NB4 (cell line): ENCODE measurements at places on chromosomes 4 and X.
A peak's percentile ranks its signal among the peaks of the same experiment; 100 is the strongest.

GRCh38 chr4:38871593-38871992, 4.0 kb downstream of the FAM114A1 start:
- DNase-seq = no peak

- peak; percentile 35 for DNase-seq
Measured at GRCh38 chr4:158172261-158173258, at the start of gene GASK1B. Gene GASK1B (minus strand): TSS chr4:158173025. CDS start chr4:158171375, 1,650 bp downstream.

DNA sequence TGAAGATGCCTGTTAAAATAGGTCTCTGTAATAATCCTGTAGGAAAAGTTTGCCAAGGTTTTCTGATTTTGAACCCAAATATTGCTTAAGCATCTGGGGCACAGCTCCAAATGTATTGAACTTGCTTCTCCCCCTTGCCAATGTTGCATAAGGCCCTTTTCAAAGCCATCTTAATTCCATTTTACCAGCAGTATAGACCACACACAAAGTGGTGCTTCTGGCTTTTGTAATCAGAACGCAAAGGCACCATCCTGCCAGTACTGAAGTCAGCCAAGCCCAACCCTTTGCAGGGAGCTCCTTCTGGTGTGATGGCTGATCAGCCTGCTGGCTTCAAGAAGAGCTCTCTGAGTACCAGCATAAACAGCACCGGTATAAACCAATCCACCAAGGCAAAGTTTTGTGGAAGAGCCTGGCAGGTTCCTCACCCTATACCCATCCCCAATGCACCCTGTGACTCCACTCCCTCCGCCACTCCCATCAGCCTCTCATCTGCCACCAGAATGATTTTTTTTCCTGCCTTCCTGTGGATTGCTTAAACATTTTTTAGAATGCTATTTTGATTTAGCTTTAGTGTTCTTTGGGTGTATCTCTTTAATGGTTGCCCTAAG, 39.2 kb upstream of the USP9X start:
- no peak for DNase-seq

DNA sequence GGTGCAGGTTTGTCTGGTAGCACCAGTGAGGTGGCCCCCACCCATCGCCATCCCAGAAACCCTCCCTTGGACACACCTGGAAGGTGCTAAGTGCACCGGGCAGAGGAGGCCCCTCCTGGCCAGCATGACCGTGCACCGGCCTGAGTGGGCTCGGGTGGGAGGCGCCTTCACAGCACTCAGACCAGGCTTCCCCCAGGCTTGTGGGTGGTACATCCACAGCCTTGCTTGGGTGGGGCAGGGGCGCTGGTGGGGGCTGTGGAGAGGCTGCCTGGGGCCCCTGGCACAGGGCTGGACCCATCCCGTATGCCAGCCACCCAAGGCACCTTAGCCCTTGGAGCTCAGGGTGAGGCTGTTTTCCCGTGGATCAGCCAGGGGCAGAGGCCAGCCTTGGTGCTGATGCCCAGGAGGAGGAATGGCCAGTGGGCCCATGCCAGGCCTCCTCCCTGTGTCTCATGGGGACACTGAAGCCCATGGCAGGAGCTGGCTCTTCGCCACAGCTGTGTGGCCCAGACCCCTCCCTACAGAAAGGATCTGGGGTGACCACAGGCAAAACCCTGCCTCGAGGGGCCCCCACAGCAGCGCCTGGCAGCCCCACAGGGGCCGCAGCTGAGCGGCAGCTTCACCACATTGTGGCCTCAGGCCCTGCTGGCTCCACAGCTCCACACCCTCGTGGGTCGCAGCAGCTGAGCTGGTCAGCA, 21.4 kb downstream of the NKX1-1 start:
- DNase-seq = no peak

- DNase-seq = no peak
Measured at GRCh38 chr4:169234137-169234855, 36.5 kb downstream of the SH3RF1 start.

GRCh38 chrX:154096140-154097002, 1.1 kb downstream of the MECP2 start:
- DNase-seq = peak; percentile 31

DNA sequence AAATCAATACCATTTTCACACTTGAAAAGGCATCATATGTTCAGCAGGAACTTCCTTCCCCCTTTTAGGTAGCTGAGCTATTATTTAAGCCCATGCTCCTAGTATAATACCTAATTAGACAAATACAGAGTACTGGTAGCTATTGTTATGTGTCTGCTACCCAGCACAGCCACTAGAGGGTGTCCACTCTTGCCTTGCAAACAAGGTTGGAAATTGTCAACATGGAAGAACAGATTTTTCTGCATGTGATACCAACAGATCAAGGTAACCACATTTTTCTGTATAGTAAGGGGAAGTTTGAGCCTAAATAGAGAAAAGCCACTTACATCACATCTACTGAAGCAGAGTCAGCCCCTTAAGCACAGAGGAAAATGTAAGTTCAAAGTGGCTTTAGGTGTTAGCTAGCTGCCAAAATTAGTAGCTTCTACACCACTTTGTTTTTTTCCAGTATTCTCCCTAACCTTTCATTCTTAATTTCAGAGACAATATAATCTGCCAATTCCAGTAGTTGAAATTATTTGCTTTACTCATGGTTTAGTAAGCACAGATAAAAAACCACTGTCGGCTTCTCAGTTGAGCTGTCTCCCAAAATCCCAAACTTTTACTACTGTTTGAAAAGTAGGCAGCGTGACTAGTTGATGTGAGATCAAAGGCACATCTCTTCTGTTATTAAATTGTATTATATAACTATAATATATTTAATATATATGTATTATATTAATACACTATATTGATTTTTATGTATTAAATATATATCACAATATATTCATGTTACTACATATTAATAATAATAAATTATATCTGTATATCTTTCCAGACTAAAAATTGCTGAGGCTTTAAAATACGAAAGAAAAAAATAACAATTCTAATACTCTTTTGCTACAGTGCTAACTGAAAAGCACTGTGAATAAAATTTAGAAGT, 38.2 kb downstream of the EDNRA start:
- DNase-seq = peak; percentile 62

GRCh38 chr4:153156263-153156662, 48.0 kb upstream of the TRIM2 start:
- peak; percentile 80 for DNase-seq

- DNase-seq = no peak
Measured at GRCh38 chrX:18871970-18872369, 111.9 kb downstream of the PHKA2 start.

DNA sequence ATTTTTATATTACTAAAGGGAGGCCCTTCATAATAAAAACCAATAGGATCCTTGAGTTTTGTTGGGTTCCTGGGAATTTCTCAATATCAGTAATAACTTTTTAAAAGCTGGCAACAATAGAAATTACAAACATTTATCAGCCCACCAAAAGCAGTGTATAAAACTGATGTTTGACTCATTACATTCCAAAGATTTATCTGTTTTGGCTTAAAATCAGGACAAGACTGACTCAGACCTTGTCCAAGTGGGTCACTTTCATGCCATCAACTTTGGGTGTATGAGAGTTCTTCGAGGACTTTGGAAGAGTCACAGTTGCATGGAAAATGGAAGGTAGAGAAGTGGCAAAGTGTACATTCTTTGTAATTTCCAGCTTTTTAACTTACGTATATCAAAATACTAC, 102.8 kb downstream of the FRMPD4 start:
- DNase-seq = no peak

DNA sequence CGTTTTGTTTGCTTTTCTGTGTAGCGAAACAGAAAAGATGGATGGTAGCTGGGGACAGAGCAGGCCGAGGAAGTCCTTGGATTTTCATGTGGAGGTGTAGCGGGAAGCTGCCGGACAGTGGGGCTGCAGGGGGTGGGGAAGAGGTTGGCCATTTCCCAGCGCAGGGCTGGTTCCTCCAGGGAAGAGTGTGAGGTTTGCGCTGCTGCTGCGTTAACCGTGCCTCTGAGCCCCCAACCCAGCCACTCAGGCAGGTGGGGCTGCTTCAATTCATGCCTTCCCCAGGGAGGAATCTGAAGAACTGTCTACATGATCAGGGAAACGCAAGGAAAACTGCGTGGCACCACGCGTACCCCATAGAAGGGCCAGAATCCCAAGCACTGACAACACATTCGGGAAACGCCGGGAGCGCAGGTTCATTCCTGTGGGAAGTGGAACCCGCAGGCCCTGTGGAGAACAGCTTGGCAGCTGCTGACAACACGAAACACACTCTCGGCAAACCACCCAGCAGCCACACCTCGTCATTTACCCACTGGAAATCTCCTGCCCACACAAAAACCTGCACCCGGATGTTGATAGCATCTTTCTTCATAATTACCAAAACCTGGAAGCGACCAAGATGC, 57.7 kb downstream of the PCGF3 start:
- DNase-seq = no peak

DNA sequence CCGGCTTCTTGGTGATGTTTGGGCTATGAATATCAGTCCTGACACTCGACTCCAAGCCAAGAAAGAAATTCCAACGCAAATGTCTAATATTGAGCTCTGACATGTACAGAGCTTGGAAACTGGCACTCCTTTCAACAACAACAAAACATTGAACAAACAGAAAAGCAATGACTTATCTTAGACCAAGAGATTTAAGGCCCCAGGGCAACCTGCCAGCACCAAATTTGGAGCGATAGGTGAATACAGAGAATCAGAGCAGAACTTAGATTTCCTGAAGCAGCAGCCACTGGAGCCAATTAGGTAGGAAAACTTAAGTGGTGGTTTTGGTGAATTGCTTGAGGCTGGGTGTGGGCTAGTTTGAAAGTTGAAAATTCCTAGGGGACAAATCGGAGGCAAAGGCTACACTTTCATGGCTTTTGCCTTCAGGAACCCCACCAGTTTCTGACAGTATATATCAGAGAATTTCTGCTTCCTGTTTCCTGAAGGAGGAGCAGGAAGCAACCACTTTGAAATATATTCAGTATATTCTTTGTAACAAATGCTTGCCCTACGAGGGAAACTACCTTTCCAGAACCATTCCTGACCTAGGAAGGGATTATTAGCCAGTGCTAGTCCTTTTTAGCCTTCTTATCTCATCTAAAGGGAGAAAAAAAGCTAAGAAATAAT, 10.1 kb upstream of the FMR1 start:
- DNase-seq = no peak

GRCh38 chrX:10714531-10714930, 94.1 kb upstream of the MID1 start:
- DNase-seq = no peak

DNA sequence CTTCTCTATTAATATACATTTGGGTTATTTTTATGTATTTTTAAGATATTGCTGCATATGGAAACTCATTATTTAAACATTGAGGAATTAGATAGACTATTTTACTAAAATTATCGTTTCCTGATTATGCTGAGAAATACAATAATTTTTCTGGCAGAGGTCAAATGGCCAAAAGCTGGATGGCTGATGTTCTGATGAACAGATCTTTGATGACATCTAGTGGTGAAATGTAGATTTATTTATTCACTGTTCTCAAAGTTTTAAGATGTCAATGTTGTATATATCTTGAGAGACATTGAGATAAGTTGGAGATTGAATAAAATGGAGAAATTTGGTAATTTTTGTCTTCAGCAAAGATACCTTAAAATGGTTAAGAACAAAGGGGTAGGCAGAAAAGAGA, 96.2 kb downstream of the UGT8 start:
- peak; percentile 46 for DNase-seq

DNA sequence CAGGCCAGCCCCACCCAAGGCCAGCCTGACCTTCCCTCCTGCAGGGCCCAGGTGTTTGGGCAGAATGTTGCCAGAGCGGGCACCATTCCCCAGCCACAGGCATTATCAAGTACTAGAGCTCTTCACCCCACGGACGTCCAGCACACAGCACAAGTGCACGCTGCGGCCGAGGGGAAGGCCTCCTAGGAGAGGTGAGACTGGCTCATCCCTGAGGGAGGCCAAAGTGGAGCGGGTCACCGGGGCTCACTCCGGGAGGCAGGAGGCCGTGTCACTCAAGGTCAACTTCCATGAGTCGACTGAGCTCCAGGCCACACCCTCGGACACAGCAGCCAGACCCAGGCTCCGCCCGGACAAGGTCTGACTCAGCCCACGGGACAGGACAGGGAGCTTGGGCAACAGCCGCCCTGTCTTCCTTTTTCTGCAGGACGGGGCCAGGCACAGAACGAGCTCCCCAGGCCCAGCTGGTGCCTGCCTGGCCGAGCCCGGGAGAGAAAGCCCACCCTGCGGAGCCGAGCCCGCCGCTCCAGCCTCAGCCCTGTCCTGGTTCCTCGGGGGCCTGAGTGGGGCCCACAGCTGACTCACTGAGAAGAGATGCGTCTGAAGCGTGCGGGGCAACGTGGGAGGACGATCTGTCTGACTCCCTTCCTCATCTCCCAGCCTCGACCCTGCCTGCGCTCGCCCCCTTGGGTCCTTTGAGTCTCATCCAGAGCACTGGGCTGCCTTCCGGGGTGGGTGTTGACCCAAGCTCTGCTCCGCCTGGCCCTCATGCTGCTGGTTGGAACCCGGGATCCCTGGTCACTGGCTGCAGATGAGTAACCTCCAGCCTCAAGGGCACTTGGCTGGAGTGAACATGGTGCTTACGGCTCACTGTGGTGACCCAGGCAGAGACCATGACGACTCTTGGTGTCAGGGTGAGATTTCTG, 1.6 kb downstream of the SLC49A3 start:
- DNase-seq = peak; percentile 96

DNA sequence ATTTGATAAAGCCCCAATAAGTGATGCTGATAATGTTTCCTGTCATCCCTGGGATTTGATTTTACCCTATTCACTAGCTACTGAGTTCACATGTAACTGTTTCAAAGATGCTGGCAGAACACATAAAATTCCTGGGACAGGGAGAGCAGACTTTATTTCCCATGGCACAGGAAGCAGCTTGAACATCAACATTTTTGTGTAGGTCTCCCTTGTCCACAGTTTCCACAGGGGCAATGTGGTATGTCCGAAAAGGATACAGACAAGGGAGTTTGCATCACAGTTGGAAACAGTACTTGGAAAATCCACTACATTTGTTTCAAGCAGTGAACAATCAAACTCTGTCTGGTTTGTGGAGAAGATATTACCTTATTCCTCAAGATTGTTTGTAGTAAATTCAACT, 129.2 kb upstream of the KLHL4 start:
- no peak for DNase-seq

DNA sequence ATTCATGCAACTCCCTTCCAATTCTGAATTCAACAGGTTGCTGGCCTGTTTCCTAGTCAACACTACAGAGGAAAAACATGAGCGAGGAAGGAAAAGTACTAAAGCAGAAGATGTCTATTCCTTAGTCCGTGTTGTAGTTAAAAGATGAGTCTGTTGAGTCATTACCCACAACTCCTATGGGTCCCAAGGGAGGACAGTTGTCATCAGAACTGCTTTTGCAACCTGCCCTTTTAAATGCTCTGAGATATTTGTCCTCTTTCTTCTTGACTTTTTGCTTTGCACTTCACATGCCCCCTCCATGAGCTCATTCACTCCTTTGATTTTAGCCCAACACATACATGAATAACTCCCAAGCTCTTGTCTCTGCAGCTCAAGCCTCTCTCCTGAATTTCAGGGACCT, 119.2 kb downstream of the CORIN start:
- DNase-seq = peak; percentile 93
